ENCODE measurements at places on chromosomes 6 and 20. TPM values are rescaled to one million over a fixed set of nuclear protein-coding genes. Genes with fewer than 3 reads are reported as not detected.

Gene SLC17A1
- polyA plus RNA-seq, result not detected

Gene ARMH2
- polyA plus RNA-seq, result not detected

Gene SGK2
- not detected for polyA plus RNA-seq

Gene KATNA1
- 34.9 TPM for polyA plus RNA-seq

Gene CALHM4
- polyA plus RNA-seq, result not detected

Gene THBD
- 2.5 TPM for polyA plus RNA-seq

Gene ZNF76
- 59.6 TPM for polyA plus RNA-seq
